Stimulated activated CD8-positive, alpha-beta memory T cell treated with anti-CD3 and anti-CD28 coated beads, Interleukin-15, amount 100 ng/mL, for 24 hours (primary cell): ENCODE measurements at places on chromosomes 3 and 15.

GRCh38 chr3:126351771-126352475 lies 5.3 kb downstream of the KLF15 start:
- no peak for DNase-seq

- no peak for DNase-seq
Observed at GRCh38 chr3:13507247-13507569, 27.1 kb downstream of the HDAC11 start.

- no peak for DNase-seq
Observed at GRCh38 chr3:124786511-124787241, 56.4 kb downstream of the UMPS start.

DNA sequence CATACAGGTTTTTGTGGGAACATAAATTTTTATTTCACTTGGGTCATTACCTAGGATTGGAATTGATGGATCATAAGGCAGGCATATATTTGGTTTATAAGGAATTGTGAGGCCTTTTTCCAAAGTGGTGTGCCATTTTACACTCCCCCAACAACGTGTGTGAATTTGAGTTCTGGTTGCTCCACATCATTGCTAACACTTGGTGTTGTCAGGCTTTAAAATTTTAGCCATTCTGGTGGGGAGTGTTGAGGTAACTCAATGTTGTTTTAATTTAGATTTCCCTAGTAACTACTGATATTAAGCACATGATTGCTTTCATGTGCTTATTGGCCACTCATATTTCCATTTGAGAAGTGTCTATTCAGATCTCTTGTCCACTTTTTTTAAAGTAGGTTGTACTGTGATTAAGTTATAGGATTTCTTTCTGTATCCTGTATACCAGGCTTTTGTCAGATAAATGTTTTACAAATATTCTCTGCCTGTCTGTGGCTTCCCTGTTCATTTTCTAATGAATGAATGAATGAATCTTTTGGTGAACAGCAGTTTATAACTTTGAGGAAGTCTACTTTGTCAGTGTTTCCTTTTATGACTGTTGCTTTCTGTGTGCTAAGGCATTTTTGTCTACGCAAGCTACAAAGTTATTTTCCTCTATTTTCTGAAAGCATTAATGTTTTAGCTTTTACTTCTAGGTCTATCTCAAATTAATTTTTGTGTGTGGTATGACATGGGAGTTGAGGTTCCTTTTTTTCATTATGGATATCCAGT lies 17.9 kb upstream of the NR2C2 start:
- DNase-seq: no peak
